ENCODE measurements at places on chromosomes 6 and 20.

GRCh38 chr6:110484321-110484720 lies 7.9 kb upstream of the SLC22A16 start:
- no peak for DNase-seq

- DNase-seq = no peak
Measured at GRCh38 chr6:98836962-98837944, 2.9 kb downstream of the POU3F2 start.

DNA sequence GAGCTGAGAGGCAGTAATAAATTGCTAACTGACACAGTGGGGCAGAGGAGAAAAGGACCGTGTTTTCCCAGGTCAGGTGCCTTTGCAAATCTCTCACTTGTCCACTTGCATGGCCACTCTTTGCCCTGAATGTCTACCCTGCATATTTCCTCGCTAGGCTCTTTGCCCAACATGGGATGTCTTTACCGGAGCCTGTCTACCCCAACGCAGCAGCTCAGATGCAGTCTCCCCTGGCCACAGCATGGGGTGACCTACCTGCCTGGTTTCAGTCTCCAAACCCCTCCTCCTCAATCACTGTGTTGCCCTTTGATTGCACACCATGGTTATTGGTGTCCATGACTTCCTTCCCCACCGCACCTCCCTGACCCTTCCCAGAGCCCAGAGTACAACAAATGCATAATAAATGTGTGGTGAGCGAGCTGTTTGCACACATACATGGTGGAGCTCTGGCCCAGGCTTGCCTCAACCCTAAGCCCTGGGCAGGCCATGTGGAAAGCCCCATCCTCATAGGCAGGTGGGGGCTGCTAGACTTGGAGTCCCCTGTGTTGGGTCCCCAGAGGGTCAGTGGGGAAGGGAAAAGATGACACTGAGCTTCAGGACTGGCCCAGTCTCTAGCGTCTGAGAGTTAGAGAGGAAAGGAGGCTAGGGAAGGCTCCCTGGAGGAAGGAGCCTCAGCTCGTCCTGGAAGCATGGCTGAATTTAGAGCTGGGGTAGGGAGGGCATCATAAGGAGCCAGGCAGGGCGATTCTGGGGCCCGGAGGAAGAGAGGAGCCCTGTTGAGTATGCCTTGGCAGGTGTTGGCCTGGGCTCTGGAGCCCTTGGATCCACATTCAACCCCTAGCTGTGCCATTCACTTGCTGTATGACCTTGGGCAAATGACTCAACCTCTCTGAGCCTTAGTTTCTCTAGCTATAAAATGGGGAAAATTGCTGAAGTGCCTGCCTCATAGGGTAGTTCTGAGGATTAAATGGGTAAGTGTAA lies 4.4 kb upstream of the BPIFB6 start:
- no peak for DNase-seq

GRCh38 chr6:111683749-111684267 lies 78.1 kb upstream of the TRAF3IP2 start:
- DNase-seq = peak; percentile 46

- DNase-seq = no peak
Measured at GRCh38 chr6:75084872-75085381, 120.9 kb downstream of the COL12A1 start.

DNA sequence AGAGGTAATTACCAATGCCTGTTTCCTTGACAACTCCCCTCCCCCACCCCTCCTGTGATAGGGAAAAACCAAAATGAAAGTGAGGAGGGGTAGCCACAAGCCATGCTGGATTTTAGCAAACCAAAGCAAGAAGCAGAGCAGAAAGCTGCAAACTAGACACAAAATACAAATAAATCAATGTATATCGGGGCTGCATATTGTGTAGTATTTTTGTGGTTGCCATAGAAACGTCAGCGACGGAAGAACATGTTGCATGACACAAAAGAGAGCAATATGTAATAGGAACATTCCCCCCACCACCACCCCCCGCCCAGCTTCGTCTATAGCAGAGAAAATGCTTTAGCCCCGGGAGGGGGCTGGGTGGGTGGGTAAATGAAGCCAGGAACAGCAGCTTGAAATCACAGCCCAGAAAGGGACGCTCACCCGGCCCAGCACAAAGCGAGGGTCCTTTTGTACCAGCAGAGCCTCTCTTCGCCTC lies 548 bp downstream of the AGPAT4 start:
- DNase-seq = no peak

DNA sequence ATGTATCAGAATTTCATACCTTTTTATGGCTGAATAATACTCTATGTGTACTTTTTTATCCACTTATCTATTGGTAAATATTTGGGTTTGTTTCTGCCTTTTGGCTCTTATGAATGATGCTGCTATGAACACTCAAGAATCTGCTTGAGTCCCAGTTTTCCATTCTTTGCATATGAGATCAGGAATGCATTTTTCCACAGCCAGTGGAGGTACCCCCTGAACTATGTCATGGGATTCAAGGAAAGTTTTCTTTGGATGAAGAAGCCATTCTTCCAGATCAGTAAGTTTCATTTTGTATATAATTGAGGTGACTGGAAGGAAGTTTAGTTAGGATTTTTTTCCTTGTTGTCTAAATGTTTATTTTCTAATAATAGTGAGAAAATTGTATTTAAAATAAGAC lies 40.9 kb downstream of the NKX2-4 start:
- no peak for DNase-seq

GRCh38 chr20:44056010-44056698 lies 130.8 kb downstream of the JPH2 start:
- no peak for DNase-seq

DNA sequence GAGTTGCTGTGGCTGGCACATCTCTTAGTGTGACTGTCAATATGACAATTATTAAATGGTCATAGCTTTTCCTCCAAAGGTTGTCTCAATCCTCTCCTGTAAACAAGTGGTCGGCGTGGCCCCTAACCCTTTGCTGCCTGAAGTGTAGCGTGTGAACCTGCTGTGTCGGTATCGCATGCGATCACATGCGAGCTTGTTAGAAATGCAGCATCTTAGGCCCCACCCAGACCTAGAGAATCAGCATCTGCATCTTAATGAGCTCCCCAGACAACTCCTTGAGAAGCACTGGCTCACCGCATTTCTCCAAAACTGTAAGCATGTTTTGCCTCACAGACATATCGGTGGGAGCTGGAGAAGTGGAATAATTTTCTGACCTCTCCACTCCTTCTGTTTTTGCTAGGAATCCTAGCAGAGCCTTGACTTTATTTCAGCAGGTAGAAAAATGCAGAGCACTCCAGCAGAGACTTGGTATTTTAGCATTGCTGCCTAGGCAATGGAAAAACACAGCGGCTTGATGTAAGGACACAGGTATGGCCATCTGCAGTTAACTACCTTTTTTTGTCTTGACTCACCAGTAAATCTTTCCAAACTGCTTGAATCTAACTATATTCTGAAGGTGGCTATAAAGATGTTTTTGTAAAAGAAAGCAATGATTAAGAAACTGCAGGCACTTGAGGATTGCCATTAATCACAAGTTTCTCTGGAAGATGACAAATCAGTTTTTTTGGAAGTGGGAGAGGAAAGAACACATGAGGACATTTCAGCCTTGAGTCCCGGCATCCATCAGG lies 67.6 kb downstream of the PSMG4 start:
- DNase-seq = no peak

DNA sequence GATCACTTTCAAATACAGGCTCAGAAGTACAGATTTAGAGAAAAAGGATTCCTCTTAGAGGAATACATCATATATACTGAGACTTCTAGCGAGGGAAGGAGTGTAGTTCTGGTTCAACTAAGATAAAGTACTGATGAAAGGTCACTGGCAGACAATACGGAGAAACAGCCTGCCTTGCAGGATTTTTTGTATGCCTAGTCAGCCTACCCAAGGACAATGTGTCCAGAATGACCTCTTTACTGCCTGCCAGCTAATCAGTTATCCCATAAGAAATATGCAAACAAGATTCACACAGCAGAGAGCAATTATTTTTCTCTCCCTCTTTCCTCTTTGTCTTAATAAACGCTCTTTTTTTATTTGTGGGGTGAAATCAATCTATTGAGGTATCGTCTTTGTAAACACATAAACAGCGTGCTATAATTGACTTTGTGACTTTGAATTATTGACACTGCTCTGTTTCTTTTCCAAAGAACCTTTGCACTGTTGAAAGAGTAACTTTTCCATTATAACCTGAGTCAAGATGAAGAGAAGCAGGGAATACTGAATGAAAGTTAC lies 1.4 kb upstream of the TSPYL4 start:
- DNase-seq = no peak

DNA sequence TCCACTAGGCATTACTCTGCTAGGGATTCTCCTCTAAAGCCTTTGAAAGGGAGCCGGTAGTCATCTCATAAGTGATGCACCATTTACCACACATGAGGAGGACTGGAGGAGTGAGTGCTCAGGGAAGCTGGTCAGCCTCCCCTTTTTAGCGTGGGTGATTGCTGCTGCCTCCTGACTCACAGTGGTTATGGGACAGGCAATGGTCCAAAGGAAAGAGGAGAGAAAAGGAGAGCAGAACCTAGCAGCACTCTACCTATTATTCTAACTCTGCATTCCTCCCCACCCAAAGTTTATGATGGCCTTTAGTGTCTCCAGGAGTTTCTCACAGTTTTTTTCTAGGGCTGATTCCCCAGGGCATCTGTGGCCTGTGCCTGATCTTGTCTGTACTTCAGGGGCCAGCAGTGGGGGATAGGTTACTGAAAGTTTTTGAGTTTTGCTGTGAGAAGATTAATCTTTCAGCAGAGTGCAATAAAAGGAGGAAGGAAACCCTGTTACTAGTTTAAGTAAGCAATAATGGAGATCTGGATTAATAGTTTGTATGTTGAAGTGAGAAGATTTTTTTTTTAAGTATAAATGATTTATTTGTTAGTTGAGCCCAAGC lies 36.4 kb upstream of the GCLC start:
- no peak for DNase-seq

DNA sequence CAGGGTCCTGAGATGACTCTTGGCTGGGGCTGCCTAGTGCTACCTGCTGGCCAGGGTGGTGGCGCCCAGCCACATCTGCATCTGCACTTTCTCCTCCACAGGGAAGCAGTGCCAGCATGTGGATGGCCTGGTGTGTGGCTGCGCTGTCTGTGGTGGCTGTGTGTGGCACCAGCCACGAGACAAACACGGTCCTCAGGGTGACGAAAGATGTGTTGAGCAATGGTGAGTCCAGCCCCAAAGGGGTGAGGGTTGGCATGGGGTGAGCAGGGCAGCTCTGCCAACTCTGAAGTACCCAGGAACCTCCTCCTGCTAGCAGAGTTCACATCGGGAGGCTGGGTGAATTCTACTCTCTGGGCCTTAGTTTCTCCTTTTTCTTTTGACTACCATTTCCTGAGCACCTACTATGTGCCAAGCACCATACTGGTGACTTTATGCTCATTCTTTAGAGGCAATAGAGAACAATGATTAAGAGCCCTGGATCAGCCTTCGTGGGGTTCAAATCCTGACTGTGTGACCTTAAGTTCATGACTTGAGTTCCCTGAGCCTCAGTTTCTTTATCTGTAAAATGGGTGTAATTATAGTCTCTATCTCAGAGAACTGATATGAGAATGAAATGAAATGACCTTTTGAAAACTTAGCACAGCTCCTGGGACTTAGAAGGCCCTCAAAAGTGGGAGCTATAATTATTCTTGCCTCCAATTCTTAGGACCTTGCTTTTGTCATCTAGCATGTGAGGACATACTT lies 2.1 kb downstream of the BPIFB4 start:
- DNase-seq = no peak

GRCh38 chr6:11975353-11975977 lies 36.6 kb upstream of the HIVEP1 start:
- DNase-seq = no peak

DNA sequence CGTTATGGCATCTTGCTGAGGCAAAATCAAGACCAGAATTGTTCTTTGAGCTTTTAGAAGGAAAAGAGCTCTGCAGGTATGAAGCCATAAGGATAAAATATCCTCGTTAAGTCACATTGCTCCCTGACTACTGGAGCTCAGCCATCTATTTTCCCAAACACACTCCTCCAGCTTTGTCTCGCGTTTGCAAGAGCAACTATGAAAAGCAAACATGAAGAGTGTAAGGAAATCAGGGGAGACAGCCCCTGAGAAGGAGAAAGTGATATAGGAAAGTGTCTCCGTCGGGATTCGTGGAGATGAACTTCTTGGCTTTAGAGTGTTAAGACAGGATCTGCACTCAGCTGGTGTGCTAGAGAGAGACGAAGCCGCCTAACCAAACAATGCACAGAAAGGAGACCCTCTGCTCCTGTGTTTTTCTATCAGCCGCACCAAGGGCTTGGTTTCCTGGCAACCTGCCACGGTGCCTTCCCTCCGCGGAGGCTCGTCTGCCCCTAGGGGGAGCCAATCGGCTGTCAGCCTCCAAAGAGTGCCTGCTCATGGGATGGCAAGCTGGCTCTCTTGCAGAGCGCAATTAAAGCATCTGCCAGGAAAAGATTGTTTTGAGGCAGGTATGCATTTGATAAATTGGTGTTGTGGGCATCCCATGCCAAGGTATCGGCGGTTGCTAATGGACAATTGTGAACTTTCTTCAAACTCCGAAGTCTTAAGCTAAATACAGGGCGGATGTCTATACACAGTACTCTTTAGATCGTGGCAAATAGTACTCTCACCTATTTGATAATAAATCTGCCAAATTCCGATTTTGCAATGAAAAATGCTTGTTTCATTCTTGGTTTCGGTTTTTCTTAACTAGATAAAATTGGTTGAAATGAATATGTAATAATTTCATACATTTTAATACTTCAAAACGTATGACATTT lies 603.2 kb downstream of the RNF144B start:
- DNase-seq = no peak

DNA sequence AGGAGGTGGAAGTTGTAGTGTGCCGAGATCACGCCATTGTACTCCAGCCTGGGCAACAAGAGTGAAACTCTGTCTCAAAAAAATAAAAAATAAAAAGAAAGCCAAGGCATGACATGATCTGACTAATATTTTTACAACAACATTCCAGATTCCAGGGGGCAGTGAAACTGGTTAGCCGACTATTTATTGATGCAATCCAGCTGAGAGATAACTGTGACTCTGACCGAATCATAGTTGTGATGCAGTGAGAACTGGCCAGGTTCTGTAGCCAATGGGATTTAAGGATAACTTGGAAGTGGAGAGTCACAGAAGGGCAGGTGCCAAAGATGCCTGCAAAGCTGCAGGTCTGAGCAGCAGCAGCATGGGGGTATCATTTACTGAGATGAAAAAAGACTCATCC lies 82.9 kb upstream of the TSHZ2 start:
- peak; percentile 55 for DNase-seq

GRCh38 chr6:3379482-3380060 lies 77.3 kb downstream of the SLC22A23 start:
- DNase-seq = peak; percentile 40

- no peak for DNase-seq
Measured at GRCh38 chr20:12936524-12936923, 72.2 kb upstream of the SPTLC3 start.

All from fibroblast of skin of left biceps (primary cell).